ENCODE measurements at places on chromosomes 16 and 17. TPM values are rescaled to one million over a fixed set of nuclear protein-coding genes. Genes with fewer than 3 reads are reported as not detected.

DNA sequence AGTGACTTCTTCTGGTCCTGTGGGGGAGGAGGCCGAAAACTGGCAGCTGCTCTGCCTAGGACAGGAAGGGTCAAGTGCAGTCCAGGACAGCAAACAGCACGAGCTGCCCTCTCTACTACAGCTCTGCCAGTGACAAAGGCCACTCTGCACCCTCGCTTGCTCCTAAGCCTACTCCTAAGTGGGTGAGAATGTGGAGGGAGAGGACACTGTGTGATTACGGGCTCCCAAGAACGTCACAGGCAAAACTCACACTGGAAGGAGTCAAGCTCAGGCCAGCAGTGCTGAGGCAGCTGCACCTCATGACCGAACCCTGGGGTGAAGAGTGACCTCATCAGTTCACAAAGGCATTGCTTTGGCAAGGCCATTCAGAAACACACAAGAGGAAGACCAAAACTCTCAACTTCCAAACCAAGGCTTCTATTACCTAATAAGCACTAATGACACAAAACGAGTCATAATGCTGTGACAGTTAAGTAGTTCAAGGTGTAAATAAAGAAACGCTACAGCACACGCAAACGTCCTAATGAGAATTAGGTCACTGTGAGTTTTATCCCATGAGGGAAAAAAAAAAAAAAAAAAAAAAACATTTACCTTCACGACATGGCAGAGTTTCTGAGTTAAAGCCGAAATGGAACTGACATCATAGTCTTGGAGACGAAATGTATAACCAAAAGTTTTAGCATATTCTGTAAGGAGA lies 35.1 kb downstream of the MARF1 start:
- no peak for DNase-seq

Gene NBR1
- total RNA-seq, result 66.0 TPM

DNA sequence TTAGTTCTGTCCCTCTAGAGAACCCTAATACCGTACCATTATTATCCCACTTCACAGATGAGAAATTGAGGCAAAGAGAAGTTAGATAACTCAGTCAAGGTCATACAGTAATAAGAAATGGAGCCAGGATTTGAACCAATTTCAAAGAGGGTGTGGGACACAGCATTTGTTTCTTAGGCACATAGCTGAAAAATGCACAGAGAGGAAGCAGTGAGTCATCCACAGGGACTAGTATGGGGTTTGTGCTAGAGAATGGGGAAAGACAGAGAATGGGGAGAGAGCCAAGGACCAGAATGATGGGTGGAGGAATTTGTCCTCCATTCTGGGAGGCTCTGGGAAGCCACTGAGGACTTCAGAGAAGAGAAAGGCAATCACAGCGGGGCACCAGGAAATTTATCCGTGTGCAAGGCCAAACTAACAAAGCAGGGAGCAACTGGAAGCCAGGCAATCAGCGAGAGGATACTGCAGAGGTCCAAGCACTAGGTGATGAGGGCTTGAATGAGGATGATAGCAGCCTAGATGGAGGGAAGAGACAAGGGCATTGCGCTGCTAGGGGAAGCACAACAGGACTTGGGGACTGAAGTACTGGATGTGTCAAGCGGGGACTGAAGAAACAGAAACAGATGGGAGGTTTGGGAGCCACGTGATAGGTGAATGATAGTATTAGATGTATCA lies 78.1 kb upstream of the ZFHX3 start:
- no peak for DNase-seq

DNA sequence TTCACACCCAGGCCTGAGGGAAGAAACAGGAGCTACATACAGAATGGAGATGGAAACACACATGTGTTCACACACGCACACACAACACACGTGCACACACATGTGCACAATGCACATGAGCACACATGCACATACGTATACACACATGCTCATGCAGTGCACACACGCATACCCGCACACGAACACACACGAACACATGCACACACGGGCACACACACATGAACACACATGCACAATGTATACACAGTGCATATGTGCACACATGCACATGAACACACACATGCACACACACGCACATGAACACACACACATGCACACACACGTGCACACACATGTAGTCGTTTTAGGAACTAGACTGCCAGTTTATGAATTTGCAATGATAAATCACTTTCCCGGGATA lies 49.3 kb upstream of the CDR2 start:
- no peak for DNase-seq

- DNase-seq, result no peak
Observed at GRCh38 chr16:16042076-16042475, 92.7 kb downstream of the ABCC1 start.

Gene ERN1
- 3.7 TPM for total RNA-seq

- no peak for DNase-seq
Observed at GRCh38 chr16:24430954-24431760, 108.2 kb upstream of the RBBP6 start.

DNA sequence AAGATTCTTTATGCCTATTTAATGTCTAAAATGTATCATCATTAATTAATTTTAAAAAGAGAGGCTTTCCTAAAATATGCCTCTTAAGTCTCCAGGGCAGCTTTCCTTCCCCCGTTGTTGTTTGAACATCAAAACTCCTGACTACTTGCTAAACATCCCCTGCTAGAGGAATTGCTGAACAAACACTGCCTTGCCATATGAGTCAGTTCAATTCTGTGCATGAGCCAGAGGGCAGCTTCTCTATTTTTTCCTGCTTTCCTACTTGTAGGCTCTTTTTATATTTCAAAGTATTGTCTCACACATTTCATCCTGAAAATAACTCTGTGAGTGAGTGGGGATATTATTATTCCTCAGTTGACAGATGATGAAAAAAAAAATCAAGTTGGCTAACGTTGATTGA lies 143.4 kb downstream of the HS3ST4 start:
- DNase-seq, result no peak

GRCh38 chr16:46887524-46887854 lies 3.3 kb downstream of the GPT2 start:
- no peak for DNase-seq

DNA sequence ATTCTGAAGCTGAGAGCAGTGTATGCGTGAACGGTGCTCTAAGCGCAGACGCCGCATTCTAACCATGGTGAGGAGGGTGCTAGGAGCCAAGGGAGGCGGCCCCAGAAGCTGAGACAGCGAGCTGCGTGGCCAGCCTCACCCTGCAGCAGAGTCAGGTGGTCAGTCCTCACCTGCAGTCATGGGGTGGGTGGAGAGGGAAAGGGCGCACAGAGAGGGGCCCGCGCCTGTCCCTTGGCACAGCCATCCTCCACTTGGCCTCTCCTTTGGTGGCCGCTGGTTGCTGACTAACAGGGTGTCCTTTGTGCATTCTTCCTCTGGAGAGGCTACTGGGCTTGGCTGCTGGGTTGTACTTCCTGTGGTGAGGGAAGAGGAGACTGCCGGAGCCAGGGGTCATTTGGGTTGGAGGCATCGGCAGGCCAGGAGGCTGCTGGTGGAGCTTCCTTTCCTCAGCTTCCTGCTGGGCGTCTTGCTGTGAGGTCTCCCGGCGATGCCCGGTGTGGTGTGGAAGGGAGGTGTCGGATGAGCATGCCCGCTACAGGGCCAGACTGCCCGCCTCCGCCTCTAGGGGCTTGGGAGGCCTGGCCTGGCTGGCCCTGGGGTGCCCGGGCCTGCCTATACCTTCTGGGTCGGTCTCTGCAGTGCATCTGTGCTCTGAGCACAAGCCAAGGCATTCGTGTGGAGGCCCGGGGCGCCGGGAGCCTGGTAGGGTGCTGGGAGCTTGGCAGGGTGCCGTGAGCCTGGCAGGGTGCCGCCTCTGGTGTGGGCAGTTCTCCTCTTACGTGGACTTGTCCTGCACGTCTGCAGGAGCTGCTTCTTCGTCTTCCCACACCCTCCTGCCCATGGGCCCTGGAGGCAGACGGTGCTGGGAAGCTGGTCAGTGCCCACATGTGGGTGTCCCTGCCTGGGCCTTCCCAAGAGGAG lies 17.4 kb downstream of the RNF213 start:
- DNase-seq, result peak; percentile 66

DNA sequence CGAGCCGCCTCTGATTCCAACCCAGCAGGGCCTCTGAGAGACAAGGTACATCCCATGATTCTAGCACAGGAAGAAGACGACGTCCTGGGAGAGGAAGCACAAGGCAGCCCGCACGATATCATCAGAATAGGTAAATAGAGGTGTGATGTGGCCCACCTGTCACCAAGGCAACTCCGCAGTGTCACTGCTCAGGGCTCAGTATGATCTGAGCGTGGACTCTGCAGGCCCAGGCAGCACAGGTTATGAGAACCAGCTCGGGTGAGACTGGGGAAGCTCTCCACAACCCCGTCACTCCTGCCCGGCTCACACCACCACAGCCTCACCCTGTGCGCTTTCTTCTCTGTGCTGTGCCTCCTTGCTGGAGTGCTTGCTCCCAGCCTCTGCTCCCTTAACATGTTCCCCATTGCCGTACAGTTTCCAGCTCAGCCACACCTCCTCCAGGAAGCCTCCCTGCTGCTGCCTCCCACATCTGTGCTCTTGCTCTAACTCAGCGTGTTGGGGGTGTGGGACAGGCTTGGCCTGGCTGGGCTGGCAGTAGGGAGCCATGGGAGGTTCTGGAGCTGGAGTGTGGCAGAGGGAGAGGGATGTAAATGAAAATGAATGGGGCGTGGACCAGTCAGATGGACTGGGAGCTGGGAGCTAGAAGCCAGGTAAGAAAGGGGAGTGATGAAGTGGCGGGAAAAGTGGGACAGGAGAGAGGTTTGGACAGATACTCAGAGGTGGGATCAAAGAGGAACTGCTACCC lies 7.7 kb downstream of the METTL22 start:
- DNase-seq, result no peak

DNA sequence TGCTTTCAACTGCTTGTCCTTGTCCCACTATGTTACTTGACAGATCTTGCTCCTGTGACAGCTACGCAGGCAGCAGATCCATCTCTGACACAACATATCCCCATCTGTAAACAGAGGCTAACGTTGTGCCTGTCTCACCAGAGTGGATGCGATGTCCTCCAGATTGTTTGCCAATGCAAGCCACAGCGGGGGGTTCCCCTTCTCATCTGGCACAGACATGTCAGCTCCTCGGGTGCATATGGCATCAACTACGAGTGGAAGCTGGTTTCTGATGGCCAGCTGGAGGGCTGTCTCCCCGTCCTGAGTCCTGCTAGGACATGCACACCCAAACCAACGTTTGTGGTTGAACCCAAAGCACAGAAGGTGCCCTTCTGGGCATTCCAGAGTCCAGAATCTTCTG lies 39.0 kb downstream of the CYB5D2 start:
- DNase-seq, result no peak

- no peak for DNase-seq
Observed at GRCh38 chr16:86783636-86784626, 205.6 kb downstream of the FOXL1 start.

Gene MYH3
- 0.41 TPM for total RNA-seq

- no peak for DNase-seq
Observed at GRCh38 chr17:43584666-43585102, 38.5 kb upstream of the ETV4 start.

DNA sequence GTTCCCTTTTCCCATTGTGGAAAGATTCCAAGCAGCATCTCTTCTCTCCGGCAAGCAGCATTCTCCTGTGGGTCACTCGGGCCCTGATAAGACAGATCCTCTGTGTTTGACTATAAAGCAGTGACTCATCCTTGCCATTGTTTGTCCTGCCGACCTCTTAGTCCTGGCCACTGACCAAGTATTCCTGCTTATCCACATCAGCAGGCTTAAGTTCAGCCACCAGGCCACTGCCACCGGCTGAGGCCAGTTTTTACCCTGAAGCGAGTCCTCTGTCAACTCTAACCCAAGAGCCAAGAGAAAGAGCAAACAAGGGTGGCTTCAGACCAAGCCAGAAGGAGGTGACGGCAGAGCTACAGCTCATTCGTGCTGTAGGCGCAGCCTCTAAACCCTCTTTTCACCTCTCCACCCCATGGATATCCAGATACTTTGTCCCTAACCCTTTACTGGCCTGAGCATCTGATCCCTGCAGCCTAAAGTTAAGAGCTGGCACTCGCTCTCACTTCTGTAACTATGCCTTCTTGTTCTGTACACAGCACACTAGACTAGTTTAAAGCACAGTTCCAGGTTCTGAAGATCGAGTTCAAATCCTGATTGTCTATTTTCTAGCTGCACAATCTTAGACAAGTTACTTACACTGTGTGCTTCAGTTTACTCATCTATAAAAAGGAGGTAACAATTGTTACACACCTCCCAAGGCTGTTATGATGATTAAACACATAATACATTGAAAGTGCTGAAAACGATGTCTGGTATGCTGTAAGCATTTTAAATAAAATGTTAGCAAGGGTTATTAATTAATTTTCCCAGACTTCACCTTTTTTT lies 31.0 kb downstream of the SOX9 start:
- peak; percentile 30 for DNase-seq

DNA sequence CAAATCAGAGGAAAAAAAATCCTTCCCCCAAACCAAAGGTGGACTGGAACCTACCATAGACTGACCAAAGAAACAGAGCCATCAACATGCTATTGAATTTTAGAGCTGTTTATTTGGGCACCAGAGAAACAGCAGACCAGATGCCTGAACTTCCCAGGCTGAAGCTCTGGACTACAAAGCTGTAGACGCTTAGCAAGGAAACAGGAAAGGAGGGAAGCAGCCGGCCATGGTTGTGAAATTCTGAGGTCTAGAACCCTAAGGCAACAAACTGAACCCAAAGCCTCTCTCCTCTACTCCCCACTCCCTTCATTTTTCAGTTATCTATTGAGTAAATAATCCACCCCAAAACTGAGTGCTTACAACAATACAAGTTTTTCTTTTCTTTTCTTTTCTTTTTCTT lies 45.4 kb upstream of the MEIOC start:
- no peak for DNase-seq

- no peak for DNase-seq
Observed at GRCh38 chr17:33509331-33509730, 216.2 kb upstream of the ASIC2 start.

DNA sequence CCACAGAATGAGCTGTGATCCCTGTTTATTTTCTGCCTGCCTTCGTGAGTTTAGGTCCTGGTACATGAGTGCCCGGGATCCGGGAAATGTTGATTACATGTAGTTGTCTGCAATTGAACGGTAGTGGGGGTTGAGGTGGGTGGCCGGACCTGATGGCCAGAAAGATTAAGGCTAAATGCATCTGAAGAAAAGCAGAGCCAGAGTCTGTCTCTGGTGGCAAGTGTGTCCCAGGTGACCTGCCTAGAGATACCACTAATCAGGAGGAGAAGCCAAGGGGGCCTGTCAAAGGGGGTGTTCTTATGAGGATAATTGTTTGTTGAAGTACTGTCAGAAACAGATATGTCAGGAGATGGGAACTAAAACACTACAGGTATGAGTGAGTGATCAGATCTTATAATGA lies 154.0 kb upstream of the ASIC2 start:
- no peak for DNase-seq

Gene SULT1A1
- 5.7 TPM for total RNA-seq
